ENCODE measurements at places on chromosomes 13 and 19. TPM values are rescaled to one million over a fixed set of nuclear protein-coding genes. Genes with fewer than 3 reads are reported as not detected.
A peak's percentile ranks its signal among the peaks of the same experiment; 100 is the strongest.

The TMEM221 gene
- 0.73 TPM for total RNA-seq

The ZNF136 gene
- 22.0 TPM for total RNA-seq

DNA sequence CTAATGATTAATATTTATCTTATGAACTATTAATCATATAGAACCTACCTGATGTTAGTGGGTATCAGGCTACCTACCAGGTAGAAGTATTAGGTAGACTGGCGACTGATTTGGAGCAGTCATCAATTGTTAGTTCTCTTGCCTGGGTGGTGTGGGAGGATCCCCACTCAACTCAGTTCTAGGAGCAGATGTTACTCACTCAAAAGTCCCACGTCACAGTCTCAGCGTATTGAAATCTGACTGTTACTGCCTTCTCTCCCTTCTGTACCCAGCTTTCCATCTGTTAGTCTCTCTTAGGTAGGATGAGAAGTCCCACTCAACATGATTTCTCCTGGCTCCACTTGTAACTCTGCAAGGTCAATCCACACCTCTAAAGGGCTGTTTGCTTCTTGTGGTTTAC lies 102.7 kb downstream of the OLFM4 start:
- DNase-seq = no peak
- no peaks in the 10 kb centered on the region for H3K4me1 ChIP-seq
- no peak overlapping the region for H3K27ac ChIP-seq
- H3K27me3 ChIP-seq = peaks cover 5% of the 10 kb centered on the region
- H3K4me3 ChIP-seq = no peak overlapping the region

The LMTK3 gene
- total RNA-seq = not detected

The PEX11G gene
- 5.4 TPM for total RNA-seq

GRCh38 chr19:34778342-34778741 lies 5.3 kb upstream of the ZNF599 start:
- H3K36me3 ChIP-seq = no peaks in the 10 kb centered on the region
- H3K4me1 ChIP-seq = no peaks in the 10 kb centered on the region
- no peak overlapping the region for H3K4me3 ChIP-seq

The LPAR6 gene
- total RNA-seq = 40.5 TPM

The FCAR gene
- total RNA-seq = 0.66 TPM

DNA sequence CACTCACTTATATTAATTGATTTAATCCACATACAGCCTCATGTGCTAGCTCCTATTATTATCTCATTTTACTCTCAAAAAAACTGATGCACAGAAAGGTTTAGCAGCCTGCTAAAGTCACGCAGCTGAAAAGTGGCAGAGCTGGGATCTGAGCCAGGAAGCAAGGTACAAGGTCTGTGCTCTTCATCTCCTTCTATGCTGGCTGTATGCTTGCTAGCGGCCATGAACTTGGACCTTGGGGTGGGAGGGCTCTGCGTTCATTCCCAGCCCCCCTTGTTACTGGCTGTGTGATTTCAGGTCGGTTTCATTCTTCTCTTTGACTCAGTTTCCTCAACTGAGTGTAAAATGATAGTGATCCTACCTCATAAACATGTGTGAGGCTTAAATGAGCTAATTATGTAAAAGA lies 69.8 kb downstream of the ALOX5AP start:
- H3K4me1 ChIP-seq = peaks cover 18% of the 10 kb centered on the region
- H3K27me3 ChIP-seq = no peaks in the 10 kb centered on the region
- no peaks in the 10 kb centered on the region for H3K36me3 ChIP-seq

- no peaks in the 10 kb centered on the region for H3K36me3 ChIP-seq
- peak; percentile 52 for DNase-seq
- H3K4me3 ChIP-seq = no peak overlapping the region
- H3K4me1 ChIP-seq = no peaks in the 10 kb centered on the region
Measured at GRCh38 chr13:29743201-29743786, 107.1 kb downstream of the UBL3 start.

- H3K4me3 ChIP-seq = no peak overlapping the region
- peak overlapping the region; percentile 82 for H3K27ac ChIP-seq
- no peaks in the 10 kb centered on the region for H3K36me3 ChIP-seq
- H3K27me3 ChIP-seq = no peaks in the 10 kb centered on the region
Measured at GRCh38 chr19:778910-779653, 18.2 kb upstream of the PTBP1 start.

DNA sequence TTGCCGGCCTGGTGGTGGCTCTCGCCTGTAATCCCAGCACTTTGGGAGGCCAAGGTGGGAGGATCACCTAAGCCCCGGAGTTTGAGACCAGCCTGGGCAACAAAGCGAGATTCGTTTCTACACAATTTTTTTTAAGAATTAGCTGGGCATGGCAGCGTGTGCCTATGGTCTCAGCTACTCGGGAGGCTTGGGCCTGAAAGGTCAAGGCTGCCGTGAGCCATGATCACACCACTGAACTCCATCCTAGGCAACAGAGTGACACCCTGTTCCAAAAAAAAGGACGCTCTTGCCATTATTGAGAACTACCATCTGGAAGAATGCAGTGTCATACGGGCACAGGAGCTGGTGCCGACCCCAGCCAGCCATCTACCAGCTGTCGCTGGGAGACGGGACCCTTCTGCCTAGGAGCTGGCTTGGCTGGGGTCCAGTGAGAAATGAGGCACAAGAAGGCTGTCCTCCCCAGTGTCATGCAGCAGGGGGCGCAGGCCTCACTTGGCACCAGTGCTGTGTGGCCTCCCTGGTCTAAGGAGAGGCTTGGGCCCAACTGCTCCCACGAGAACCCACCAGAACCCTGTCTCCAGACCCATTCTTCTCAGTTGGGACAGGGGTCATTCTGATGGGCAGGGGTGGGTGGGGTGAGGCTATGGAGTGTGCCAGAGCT lies 12.2 kb upstream of the RELB start:
- H3K27ac ChIP-seq = no peak overlapping the region
- H3K36me3 ChIP-seq = no peaks in the 10 kb centered on the region
- H3K27me3 ChIP-seq = no peaks in the 10 kb centered on the region

DNA sequence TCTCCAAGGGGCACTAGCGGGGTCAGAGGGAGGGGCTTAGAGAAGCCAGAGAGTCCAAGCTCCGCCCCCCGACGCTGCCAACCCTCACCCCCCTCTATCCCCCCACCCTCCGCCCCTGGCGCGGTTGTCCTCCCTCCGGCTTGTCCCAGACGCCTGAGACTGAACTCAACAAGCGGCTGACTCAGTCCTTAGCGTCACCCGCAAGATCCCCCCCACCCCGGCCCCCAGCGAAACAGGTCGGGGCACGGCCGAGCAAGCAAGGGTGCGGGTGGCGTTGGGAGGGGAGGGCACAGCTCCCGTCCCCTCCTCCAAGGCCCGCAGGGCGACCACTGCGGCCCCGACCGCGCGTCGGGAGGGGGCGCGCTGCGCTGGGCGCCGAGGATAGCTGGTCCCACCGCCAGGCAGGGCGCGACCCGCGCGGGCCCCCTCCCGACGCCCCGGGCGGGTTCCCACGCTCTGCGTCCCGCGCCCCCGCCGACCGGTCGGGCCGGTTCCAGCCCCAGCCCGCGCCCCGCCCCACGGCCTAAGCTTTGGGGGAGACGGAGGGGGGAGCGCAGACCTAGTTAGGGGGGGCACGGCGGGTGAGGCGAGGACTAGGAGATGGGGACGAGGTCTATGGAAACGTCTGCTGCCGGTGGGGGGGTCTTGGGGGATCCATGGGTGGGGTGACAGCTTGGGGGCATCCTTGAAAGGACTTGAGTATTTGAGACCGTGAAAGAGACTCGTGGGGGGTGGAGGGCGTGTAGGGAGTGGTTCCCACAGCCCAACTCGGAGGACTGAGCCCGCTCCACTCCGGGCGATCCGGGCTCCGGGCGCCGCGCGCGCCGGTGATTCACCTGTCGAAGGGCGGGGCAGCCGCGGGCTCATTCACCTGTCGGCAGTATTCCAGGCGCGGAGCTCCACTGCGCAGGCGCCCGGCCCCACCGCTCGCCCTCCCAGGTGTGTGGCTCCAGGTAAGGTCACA lies 5.1 kb downstream of the NOTCH3 start:
- H3K27ac ChIP-seq = peak overlapping the region; percentile 95
- no peaks in the 10 kb centered on the region for H3K36me3 ChIP-seq
- no peaks in the 10 kb centered on the region for H3K27me3 ChIP-seq
- DNase-seq = peak; percentile 94

GRCh38 chr13:33125821-33126570 lies 109.8 kb downstream of the KL start:
- no peak for DNase-seq
- H3K27me3 ChIP-seq = no peaks in the 10 kb centered on the region
- H3K36me3 ChIP-seq = no peaks in the 10 kb centered on the region
- H3K27ac ChIP-seq = peak overlapping the region; percentile 86

- no peaks in the 10 kb centered on the region for H3K4me1 ChIP-seq
- no peaks in the 10 kb centered on the region for H3K36me3 ChIP-seq
- DNase-seq = no peak
- H3K27me3 ChIP-seq = no peaks in the 10 kb centered on the region
Measured at GRCh38 chr13:38024431-38024830, 154.9 kb upstream of the TRPC4 start.

DNA sequence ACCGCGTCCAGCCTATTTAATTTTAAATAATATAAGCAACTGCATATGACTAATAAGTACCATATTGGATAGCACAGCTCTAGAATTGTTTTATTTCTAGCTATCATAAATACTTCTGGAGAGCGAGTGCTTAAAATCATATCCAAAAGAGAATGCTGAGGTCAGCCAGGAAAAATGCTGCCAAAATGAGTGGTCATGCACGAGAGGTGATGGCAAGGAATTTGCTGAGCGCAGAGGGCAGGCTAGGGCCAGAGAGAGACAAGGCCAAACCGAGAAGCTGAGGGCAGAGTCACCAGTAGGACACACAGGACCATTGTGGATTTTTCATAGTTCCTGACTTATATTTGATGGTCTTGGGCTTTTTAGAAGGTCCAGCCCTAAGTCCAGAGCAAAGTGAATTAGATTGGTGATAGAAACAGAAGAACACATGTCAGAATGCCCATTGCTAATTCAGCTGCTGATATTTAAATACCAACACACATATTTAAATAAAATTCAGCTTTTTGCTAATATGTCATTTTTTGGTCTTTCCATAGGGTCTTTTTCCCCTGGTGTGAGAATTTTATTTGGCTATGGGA lies 33.6 kb upstream of the UBL3 start:
- DNase-seq = no peak
- no peaks in the 10 kb centered on the region for H3K36me3 ChIP-seq
- peak overlapping the region; percentile 5 for H3K27ac ChIP-seq
- H3K27me3 ChIP-seq = no peaks in the 10 kb centered on the region
- H3K4me3 ChIP-seq = no peak overlapping the region

DNA sequence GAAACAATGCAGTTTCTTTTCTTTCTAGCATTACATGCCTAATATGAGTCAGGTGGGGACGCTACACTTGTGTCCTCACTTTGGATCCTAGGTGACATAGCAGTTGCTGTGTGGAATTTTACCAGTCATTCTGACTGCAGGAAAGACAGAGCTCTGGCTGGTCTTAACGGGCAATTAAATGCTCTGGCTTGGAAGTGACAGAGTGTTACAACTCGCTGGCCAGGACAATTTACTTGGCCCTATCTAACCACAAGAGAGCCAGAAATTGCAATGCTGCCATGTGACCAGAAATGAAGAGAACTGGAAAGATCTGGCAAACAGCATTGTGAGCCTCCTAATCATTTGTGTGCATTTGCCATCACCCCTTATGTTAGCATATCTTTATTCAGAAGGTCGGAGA lies 351.1 kb downstream of the DCT start:
- no peaks in the 10 kb centered on the region for H3K36me3 ChIP-seq
- no peak overlapping the region for H3K4me3 ChIP-seq
- H3K27me3 ChIP-seq = no peaks in the 10 kb centered on the region

DNA sequence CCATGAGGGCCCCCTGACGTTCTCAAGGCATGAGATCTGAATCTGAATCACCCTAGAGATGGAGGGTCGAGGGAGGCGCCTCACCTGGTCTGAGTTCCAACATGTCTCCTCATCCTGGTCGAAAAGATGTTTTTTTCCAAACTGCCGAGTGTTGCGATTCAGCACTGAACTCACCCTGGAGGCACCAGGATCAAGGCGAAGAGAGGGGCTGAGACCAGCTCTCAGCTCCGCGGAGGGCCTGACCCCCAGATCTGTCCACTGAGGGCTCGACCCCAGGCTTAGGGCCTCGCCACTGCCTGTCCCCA lies 555 bp downstream of the NR2C2AP start:
- H3K27me3 ChIP-seq = no peaks in the 10 kb centered on the region
- H3K4me1 ChIP-seq = peaks cover 10% of the 10 kb centered on the region
- peak overlapping the region; percentile 85 for H3K27ac ChIP-seq

The ZNF763 gene
- 2.9 TPM for total RNA-seq

The NLRP11 gene
- total RNA-seq = not detected

- no peaks in the 10 kb centered on the region for H3K27me3 ChIP-seq
- H3K36me3 ChIP-seq = no peaks in the 10 kb centered on the region
- no peak overlapping the region for H3K27ac ChIP-seq
Measured at GRCh38 chr13:63864171-63864902, 2448.7 kb upstream of the PCDH20 start.

- H3K27ac ChIP-seq = no peak overlapping the region
- peaks cover 6% of the 10 kb centered on the region for H3K27me3 ChIP-seq
- no peaks in the 10 kb centered on the region for H3K36me3 ChIP-seq
- H3K4me1 ChIP-seq = peaks cover 7% of the 10 kb centered on the region
- H3K4me3 ChIP-seq = no peak overlapping the region
Measured at GRCh38 chr19:41930926-41931592, 2.8 kb upstream of the ERFL start.

GRCh38 chr13:53342623-53343360 lies 314.2 kb downstream of the OLFM4 start:
- no peaks in the 10 kb centered on the region for H3K27me3 ChIP-seq
- H3K4me3 ChIP-seq = no peak overlapping the region
- H3K4me1 ChIP-seq = no peaks in the 10 kb centered on the region
- DNase-seq = no peak
- no peaks in the 10 kb centered on the region for H3K36me3 ChIP-seq

DNA sequence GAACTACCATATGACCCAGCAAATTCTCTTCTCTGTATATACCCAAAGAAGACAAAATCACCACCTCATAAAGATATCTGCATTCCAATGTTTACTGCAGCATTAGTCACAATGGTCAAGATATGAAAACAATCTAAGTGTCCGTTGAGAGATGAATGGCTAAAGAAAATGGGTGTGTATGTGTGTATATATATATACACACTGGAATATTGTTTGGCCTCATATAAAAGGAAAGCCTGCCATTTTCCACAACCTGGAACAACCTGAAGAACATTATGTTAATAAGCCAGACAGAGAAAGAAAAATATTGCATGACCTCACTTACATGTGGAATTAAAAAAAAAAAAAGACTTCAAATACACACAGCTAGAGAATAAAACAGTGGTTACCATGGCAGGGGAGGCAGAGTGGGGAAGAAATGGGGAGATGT lies 29.5 kb upstream of the RBM26 start:
- no peak overlapping the region for H3K4me3 ChIP-seq
- no peaks in the 10 kb centered on the region for H3K36me3 ChIP-seq
- no peaks in the 10 kb centered on the region for H3K4me1 ChIP-seq
- DNase-seq = no peak
- no peak overlapping the region for H3K27ac ChIP-seq
- H3K27me3 ChIP-seq = no peaks in the 10 kb centered on the region

- no peaks in the 10 kb centered on the region for H3K27me3 ChIP-seq
- H3K4me3 ChIP-seq = no peak overlapping the region
- H3K36me3 ChIP-seq = no peaks in the 10 kb centered on the region
Measured at GRCh38 chr13:32824675-32825074, 191.5 kb upstream of the KL start.
